ENCODE measurements at places on chromosomes 5 and 9.

DNA sequence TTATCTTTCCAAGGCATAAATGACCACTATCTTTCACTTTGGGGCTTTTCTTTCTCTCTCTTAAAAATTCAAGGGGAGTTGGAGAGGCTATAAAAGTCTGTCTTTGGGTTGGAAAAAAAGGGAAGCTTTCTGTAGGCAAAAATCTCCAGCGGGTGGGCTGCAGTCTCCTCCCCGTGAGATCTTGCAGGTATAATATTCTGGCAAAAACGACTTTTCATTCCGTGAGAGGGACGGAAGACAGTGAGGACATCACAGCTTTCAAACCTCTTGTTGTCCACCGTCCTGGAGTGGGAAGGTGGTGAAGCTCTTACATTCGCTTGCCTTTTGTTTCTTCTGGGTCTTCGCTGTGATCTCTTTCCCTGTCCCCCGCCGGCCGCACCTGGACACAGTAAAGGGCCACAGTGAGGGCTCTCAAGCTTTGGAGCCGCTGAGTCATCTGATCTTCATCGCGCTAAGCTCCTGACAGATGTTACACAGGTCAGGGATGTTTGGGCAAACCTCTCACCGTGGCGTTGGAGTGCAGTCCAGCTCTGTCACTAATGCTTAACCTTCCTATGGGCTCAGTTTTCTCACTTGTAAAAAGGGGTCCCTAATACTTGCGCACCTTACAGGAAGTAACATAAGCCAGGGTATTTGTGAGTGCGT, 61.9 kb upstream of the MEGF10 start:
- DNase-seq = no peak

DNA sequence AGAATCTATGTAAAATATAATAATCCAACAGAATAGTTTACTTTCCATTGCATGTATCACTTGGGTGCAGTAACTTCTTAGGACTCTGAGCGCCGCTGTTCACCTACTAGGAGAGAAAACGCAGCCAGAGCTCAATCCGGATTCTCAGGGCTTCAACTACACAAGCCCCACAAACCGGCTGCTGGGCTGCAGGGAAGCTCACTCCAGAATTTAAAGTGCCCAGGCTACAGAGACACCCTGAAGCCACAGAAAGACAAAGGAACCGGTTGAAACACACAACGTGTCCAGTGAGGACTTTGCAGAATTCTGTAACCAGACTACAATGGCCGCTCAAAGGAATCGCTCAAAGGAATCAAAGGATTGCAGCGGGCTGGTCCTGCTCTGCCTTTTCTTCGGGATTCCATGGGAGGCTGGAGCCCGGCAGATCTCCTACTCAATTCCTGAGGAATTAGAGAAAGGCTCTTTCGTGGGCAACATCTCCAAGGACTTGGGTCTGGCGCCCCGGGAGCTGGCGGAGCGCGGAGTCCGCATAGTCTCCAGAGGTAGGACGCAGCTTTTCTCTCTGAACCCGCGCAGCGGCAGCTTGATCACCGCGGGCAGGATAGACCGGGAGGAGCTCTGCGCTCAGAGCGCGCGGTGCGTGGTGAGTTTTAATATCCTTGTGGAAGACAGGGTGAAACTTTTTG, at the start of gene PCDHGA10:
Gene PCDHGA10, plus strand, starts transcription at position 134 of the 686 bp plus-strand sequence. Its CDS starts 189 bp downstream, at position 323.
- DNase-seq = no peak

DNA sequence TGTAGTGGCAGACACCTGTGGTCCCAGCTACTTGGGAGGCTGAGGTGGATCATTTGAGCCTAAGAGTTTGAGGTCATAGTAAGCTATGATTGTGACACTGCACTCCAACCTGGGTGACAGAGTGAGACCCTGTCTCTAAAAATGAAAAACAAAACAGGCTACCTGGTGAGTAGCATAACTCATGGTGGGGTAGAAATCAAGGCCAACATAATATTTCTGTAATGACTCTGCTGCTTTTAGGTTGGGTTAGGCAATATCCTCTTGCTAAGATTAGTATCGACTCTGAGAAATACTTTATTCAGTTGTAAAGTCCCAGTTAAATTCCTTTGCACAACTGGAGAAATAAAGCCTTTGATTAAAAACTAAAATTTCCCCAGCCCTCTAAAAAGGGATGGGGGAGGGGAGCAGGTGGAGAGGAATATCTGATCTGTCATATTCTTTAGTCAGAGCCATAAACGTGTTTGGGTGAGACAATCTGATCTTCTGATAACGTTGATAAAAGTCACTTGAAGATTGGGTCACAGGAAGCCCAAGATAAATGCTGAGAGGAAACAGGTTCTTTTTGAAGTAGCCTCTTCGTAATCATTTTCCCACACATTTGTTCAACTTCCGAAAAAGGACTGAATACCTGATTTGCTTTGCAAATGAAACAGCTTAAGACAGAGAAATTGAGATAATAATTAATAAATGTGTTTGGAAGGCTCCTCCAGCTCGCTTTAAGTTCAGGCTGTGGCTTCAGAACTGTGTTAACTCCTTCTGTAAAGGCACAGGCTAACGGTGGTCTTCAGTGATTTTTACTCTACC, 14.9 kb downstream of the IL4 start:
- DNase-seq = no peak

- no peak for DNase-seq
Measured at GRCh38 chr5:17666726-17667235, 32.5 kb downstream of the TAF11L14 start.

- DNase-seq = no peak
Measured at GRCh38 chr9:20714442-20715415, 30.7 kb downstream of the FOCAD start.

GRCh38 chr5:143432658-143433239, 29.3 kb upstream of the NR3C1 start:
- DNase-seq = no peak

DNA sequence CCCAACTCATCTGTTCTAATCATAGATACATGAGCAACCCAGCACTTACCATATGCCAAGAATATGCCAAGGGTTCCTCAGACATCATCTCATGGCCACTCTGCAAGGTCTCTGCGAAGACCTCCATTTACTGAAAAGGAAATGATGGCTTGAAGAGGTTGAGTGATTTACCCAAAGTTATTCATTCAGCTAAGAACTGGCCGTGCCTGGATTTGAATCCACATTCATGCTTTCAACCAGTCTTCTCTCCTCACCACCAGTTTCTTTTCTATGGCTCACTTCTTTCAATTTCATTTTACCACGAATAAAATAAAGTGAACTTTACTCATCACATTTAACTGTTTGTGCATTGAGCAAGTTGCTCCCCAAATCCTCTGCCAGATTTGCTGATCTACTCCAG, 27.2 kb upstream of the FOXI1 start:
- no peak for DNase-seq

DNA sequence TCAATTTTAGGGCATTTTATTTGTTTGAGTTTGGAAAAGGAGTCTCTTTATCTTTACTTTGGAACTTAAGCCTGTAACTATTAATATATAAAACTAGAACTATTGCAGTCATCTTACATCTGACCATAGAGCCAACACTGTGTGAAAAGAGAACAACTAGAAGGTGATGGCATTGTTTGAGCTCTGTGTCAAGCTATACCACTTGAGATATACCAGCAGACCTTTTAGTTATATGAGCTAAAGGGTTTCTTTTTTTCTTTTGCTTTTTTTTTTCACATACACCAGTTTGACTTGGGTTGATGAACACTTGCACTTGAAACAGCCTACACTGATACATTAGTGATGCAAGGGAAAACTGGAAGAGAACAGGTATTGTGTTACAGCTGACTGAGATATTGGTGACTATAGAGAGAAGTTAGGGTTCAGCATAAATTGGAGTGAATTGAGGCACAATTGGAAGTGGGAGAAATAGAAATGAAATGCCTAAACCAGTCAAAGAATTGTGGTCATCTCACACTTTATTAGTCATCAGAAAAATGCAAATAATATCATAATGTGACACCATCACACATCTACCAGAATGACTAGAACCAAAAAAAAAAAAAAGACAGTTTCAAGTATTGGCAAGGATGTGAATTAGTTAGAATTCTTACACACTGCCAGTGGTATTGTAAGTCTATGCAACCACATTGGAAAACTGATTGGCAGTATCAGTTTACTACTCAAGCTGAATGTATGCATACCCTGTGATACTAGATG, 60.9 kb downstream of the ADRB2 start:
- DNase-seq = no peak

GRCh38 chr9:20623021-20623747, 885 bp upstream of the MLLT3 start:
- no peak for DNase-seq

- no peak for DNase-seq
Measured at GRCh38 chr5:34415559-34416198, 240.4 kb upstream of the RAI14 start.

DNA sequence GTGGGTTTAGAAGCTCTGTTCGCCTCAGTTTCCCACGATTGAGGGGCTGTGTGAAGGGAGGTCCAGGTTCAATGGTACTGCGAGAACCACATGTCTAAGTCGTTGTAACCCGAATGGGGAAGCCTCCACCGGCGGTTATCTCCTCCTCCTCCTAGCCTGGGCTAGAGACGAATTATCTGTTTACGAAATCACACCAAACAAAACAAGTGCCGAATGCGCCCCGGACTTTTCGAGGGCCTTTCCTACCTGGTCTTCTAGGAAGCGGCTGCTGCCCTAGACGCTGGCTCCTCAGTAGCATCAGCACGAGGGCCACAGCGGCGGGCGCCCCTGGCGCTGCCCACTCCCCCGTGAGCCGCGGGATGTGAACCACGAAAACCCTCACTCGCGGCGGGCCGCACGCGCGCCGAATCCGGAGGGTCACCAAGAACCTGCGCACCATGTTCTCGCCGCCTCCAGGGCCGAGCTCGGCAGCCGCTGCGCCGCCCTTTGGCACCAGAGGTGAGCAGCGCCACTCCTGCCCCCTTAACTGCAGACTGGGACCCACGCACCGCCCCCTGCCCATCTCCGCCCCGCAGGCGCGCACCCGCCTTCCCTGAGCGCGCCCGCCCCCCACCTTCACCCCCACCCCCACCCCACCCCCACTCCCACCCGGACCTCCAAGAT, at the start of gene CDKN2A:
Gene CDKN2A, minus strand, starts transcription at position 500 of the 663 bp plus-strand sequence.
- DNase-seq = no peak

DNA sequence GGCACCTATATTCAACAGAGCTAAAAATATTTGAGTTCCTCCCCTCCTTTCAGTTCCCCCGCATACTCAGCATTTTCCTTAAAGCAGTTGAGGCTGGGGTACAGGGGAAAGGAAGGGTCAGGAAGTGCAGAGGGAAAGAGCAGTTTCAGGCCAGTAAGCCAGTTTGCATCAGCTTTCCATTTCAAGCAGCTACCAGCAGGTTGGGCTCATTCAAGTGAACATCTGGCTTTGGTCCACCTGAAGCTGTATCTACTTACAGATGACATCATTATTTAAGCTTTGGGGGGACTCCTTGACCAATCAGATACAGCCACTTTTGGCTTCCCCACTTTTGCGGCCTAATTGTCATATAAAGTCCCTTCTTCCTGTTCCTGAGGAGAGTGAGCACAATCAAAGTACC, 8.2 kb upstream of the ACO1 start:
- DNase-seq = no peak

DNA sequence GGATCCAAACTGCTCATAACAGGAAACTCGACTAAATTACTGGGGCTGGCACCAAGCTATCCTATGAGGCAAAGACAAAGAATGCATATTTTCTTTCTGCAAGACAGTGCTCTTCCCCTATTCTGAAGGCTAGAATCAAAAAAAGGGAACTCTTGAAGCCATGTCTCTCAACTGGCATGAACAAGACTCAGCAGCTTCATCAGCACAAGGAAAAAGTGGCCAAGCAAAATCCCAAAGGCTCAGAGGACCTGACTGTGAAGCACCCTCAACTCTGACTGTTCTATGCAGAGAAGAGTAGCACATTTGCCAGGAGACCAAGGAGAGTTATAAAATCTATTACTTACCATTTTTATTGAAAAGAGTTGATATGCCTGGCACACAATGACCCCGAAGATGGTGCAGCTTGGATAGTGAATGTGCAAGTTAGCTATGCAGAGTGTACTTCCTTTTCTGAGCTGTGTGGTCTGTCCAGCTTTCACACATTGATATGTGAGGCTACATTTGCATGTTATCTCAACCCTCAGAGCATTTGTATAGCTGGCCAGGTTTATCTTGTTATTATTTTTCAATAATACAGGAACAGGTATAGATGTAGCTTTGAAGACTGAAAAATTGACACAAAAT, 51.0 kb upstream of the FYB1 start:
- DNase-seq = no peak

DNA sequence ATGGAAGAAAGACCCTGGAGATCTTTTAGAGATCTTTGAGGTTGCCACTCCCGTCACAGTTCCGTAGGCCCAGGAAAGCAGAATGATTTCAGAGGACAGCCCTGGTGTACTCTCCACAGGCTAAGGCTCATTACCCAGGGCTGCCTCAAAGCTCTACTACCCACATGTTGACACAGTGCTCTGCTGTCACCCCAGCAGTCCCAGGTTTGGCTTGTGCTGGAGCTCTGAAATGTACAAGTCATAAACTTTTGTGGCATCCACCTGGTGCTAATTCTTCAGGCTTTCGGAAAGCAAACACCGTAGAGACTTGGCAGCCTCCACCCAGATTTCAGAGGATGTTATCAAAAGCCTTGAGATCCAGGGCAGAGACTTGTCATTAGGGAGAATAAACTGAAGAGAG, 136.5 kb downstream of the MTRR start:
- DNase-seq = no peak

- DNase-seq = no peak
Measured at GRCh38 chr5:79122973-79123372, 11.4 kb downstream of the BHMT start.

DNA sequence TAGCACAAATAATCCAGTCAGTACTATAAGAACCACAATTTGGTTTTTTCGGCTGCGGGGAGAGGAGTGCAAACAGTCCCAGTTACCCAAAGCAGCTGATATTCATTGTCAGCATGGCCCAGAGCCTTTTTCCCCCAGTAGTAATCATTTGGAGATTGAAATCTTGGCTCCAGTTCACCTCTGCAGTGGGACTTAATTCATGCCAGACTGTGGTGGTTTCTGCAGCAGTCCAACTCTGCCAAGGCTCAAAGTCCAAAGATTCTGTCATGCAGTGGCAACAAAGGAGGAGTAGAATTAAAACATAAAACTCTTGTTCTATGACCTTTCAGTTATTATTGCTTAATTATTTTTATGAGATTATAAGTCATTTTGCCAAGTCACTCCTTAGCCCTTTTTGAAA, 25.0 kb upstream of the TRIM36 start:
- no peak for DNase-seq

DNA sequence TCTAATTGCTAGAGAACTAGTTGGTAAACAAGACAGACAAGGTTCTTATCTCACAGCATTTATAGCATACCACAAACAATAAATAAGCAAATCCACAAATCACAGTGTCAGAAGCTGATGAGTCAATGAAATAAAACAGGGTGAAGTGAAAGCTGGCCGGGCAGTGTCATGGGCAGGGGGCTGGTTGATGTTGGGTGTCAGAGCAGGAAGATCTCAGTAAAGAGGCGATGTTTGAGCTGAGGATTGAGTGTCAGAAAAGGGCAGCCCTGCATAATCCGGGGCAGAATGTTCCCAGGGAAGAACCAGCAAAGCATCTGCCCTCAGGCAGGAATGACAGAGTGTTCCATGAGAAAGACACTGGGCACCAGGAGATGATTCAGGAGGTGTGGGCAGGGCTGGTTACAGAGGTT, 183.4 kb downstream of the GOLPH3 start:
- DNase-seq = no peak

Data from C1 segment of cervical spinal cord (tissue), 14 donors.